ENCODE measurements at places on chromosomes 12 and 14.

DNA sequence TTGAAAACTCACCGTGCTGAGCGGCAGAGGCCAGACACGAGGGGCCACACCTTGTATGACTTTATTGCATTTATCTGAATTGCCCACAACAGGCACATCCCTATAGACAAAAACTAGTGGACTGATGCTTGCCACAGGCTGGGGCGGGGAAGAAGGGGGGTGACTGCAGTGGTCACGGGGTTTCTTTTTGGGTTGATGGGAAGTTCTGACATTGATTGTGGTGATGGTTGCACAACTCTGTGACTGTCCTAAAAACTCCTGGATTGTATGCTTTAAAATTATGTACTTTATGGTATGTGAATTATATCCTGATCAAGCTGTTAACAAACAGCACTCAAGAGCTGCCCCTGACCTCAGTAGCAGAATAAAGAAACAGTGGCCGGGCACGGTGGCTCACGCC is 25.7 kb downstream of the DHX37 start:
- DNase-seq = no peak

DNA sequence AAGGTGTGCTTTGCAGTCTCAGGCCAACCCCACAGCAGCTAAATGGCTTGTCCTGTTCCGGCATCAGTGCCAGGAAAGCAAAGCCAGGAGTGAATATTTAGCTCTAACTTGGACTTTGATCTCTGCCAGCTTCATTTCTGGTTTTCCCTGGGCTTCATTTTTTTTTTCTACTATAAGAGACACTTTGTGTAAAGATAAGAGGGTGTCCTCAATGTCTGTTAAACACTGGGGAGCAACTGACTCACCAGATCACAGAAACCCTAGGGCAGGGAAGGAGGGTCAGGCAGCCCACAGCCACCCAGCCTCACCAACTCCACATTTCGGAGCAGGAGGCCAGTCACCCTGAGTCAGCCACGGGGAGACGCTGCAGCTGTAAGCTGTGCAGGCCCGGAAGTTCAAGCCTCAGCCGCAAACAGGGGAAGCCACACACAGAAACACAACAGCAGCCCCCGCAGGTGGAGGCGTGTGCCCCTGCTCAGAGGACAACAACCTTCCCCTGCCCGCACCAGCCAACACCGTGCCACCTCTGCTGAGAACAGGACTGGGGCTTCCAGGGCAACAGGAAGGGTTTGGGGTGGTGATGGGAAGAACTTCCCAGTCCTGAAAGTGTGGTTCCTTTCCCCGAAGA is 6.3 kb downstream of the TNFRSF1A start:
- peak; percentile 92 for DNase-seq

DNA sequence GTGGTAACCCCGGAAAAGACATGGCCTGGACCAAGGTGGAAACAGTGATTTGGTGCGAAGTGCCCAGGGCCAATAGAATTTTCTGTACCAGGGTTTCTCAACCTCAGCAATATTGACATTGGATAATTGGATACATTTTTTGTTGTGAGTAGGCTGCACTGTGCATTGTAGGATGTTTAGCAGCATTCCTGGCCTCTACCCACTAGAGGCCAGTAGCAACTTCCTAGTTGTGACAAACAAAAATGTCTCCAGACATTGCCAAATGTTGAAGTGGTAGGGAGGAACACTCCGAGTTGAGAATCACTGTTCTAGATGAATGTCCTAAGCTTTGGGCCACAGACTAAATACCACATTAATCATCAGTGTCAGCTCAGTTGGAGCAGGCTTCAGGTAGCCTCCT is 6.2 kb upstream of the CGRRF1 start:
- DNase-seq = no peak

GRCh38 chr14:63656194-63656593 is 14.5 kb upstream of the WDR89 start:
- no peak for DNase-seq

DNA sequence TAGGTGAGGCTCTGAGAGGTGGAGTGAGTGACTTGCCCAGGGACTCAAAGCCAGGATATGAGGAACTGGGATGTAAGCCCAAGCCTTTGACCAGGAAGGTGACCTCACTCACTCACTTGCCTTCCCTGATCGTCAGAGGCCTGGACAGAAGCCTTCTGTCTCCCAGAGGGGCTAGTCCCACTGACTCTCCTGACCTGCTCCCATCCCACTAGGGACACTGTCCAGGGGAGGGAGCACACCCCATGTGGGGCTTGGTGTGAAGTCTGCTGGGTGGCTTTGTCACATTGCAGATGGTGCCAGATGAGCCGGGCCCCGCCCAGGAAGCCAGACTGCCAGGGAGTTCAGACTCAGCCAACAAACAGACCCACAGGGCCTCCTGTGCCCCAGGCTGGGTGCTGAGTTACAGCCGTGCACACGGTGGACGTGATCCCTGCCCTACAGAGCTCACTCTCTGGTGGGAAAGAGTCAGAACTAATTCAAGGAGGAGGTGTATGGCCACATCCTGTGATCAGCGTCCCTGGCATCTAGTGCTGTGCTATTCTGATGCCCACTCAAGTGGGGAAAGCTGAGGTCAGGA is 28.3 kb downstream of the MMAB start:
- DNase-seq = no peak

GRCh38 chr14:75222208-75222701 is 45.8 kb upstream of the TMED10 start:
- DNase-seq = no peak

- no peak for DNase-seq
These were observed 427.2 kb downstream of the TRHDE start for GRCh38 chr12:72699362-72699761.

GRCh38 chr14:96062506-96062905 is 23.3 kb downstream of the C14orf132 start:
- no peak for DNase-seq

DNA sequence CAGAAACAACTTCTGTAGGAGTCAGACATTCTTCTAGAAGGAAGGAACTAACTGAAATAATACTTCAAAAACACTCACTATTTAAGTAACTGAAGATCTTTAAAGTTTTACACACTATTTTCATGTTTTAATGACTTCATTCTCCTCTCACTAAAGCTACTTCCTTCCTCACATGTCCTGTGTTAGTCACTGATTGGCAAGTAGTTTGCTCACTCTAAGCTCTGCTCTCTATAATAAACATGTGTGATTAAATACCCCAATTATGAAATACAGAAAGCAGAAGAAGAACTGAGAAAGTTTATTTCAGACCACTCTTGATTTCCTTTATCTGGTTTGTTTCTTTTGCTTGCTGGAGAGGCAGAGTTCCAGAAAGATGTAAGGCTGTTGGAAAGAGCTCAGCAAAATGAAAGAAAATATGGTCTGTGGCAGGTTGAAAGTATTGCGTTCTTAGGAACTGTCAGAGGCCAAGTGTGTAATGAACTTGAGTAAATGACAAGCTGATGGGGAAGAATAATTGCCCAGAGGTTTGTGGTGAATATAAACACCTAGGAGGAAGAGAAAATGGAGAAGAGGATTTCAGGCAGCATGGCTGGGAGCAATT is 522.0 kb upstream of the SEL1L start:
- DNase-seq = no peak

Data from activated T-cell treated with anti-CD3 and anti-CD28 coated beads, Interleukin-2, amount 50 U/mL, for 48 hours (primary cell).